ENCODE measurements at places on chromosomes 3 and 15. TPM values are rescaled to one million over a fixed set of nuclear protein-coding genes. Genes with fewer than 3 reads are reported as not detected.

GRCh38 chr3:179907784-179908482 is 128.8 kb downstream of the PEX5L start:
- DNase-seq: no peak

The SNTN gene
- not detected for total RNA-seq

- DNase-seq: no peak
These were observed 113.4 kb downstream of the PLCH1 start for GRCh38 chr3:155631323-155632019.

The HCLS1 gene
- 7.3 TPM for total RNA-seq

DNA sequence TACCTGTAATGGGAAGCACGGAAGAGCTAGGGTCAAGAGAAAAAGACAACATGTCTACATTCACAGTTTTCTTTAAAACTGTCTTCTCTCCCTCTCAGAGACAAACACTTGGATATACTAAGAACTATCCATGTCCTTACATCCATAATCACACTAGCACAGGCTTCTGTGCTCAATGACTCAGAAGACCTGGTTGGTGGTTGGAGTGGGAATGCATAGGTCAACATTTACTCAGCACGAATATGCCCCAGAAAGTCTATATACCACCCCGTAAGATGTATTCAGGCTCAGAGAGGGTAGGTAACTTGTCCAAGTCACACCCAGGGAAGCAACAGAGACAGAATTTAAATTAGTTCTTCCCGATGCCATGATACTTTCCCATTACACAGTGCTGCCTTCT is 891.1 kb downstream of the TUSC7 start:
- no peak for DNase-seq

The MEX3B gene
- 3.6 TPM for total RNA-seq

GRCh38 chr15:51634591-51635198 is 12.1 kb upstream of the DMXL2 start:
- DNase-seq: no peak

Data from NCI-H460 (cell line).